Ascending aorta (tissue), 2 donors: ENCODE measurements at places on chromosomes 5 and 9.

DNA sequence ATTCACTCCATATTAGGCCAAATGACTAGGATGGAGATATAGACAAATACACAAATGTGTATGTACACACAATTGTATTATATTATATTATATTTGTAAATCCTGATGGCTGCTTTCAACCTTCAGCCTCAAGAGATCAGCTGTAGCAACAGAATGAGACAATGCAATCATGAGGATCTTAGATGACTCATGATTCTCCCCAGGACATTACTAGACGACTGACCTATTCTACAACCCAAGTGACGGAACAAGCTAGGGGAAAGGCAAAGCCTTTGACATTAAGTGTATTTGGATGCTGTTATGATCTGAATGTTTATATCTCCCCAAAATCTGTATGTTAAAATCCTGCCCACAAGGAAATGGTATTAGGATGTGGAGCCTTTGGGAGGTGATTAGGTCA, 66.5 kb downstream of the COX7C start:
- no peak for DNase-seq

DNA sequence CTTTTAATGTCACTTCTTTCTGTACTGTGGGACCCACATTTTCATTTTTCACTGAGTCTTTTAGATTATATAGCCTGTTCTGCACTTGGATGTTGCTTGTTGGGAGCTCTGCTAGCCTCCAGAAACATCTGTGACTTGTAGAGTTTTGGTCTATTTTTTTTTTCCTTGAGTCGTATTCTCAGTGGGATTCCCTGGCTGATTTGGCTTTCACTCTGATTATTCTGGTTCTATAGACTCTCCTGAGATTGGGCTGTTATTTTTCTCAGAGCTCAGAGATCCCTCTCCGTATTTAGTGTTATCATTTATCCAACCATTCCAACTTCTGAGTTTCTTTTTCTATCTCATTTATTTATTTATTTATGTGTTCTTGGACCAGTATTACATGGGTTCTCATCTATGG, 339.3 kb downstream of the FAM170A start:
- DNase-seq = no peak

GRCh38 chr5:2817031-2817603, 65.6 kb upstream of the IRX2 start:
- no peak for DNase-seq

DNA sequence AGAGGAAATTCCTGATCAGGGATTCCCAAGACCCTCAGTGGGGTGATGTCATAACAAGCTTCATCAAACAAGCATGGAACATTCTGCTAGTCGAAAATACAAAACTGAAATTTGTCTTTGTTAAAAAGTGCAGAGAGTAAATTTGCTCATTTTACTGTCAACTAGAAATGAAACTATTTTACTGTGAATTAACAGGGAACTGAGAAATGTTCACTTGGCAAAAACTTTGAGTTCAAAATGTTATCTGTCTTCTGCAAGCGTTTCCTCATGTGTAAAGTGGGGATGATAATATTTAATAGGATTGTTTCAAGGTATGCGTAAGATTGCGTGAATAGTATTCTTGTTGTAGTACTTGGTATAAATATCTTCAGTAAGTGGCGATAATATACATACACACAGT, 45.4 kb downstream of the ALDH1A1 start:
- DNase-seq = no peak
